ENCODE measurements at places on chromosomes 3 and 15.

DNA sequence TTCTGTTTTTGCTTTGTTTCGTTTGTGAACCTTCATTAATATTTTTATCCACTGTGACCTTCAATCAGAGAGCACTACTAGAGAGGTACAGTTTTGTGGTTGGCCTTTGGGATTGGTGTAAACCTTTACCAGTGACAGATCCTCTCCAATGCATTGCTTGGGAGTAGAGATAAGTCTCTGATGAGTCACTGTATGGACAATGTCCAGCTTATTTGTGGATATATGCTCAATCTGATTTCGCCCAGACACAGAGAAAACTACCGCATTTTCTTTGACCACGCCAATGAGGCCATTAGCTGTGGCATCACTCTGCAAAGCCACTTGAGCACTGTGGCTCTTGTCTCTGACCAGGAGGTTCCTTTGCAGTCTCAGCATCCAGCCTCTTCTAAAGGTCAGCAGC, 964.7 kb downstream of the TUSC7 start:
- no peak for DNase-seq

DNA sequence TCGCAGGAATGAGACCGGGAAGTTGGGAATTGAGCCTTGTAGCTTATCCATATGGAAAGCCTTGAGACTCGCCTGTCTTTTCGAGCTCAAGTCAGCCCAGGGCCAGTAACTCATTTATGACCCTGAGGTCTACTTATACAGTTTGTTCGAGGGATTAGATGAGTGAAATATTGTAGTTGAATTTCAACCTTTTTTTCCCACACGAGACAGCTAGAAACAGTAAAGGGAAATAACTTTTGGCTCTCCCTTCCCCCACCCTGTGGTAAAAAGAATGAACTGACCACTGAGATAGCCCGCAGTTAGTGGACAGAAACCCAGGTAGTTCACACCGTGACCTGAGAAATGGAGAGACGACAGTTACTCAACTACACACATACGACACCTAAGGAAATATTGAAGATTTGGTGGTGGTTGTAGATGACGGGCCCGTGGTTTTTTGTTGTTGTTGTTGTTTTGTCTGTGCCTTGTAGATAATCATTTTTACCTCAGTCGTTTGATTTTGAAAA, 841 bp downstream of the EIF3J start:
- peak; percentile 54 for DNase-seq

- no peak for DNase-seq
Measured at GRCh38 chr3:99781761-99782160, 35.9 kb upstream of the CMSS1 start.

DNA sequence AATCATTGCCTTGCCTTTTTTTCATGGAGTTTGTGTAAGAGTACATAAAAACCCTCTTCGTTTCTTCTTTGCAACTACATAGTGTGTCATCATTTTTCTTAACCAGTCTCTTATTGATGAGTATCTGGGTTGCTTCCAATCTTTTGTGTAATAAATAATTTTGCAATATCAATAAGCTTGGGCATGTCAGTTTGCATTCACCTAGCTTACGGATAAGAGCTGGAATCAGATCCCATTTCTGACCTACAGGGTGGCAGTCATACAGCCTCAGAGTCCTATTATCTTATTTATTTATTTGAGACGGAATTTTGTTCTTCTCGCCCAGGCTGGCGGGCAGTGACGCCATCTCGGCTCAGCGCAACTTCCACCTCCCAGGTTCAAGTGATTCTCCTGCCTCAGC, 18.3 kb downstream of the ANP32A start:
- DNase-seq = no peak

GRCh38 chr15:95953032-95953431, 377.5 kb upstream of the NR2F2 start:
- no peak for DNase-seq

GRCh38 chr3:14431452-14431916, 29.1 kb downstream of the SLC6A6 start:
- no peak for DNase-seq

DNA sequence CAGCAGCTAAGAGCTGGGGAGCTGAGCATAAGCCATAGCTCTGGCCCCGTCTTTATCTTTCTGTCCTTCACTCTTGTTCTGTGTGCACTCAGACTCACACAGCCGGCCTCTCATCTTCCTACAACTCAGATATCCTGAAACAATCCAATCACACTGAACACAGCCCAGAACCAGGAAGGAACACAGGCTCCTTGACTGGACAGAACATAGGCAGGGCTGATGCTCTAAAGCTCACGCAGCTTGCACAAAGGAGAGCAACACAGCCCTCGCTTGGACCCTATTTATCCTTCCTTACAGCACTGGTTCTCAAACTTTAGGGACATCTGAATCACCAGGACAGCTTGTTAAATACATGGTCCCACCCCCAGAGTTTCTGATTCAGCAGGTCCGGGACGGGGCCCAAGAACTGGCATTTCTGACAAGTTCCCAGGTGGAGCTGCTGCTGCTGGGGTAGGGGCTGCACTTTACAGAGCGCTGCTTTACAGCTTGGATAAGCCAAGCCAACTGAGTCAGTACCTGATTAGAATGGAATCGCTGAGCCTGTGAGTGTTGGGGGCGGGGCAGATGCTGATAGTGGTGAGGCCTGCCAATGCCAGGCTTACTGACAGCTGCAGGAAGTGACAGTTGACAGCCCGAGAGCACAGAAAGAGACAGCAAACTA, 65.1 kb downstream of the MRPL46 start:
- DNase-seq = no peak

DNA sequence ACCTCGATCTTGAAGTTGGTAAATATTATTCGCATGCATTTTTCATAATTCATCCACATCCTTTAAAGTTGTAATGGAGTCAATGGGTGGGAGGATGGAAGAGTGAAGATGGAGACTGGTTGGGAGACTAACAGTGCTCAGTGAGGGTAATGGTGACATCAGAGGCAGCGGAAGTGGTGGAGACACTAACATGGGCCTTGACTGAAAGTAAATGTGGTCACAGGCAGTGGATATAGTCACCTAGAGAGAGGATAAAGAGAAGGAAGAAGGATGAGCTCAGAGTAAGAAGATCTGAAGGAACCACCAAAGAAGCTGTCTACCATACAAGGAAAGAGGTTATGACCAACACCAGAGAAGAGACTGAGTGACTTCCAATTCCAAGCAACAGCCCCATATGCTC, 281.6 kb upstream of the STT3B start:
- DNase-seq = no peak

DNA sequence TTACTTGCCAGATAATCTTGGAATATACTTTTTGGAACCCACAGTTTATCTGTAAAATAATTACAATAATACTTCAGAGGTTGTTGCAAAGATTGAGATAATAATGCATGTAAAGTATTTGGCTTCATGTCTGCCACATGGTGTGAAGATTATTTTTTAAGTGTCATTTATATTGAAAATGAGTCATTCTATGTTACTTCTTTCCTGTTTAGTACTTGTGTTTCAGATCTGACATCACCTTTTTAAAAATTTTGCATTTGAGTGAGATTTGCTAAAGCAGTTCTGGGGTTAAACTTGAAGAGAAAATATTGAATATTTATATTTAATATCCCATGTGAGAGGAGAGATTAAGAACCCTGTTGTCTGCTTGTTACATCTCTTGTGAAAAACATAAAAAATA, 31.2 kb downstream of the IQGAP1 start:
- no peak for DNase-seq

GRCh38 chr3:3082234-3082924, 27.8 kb downstream of the IL5RA start:
- DNase-seq = no peak

GRCh38 chr3:66565301-66565700, 64.5 kb upstream of the LRIG1 start:
- DNase-seq = no peak

DNA sequence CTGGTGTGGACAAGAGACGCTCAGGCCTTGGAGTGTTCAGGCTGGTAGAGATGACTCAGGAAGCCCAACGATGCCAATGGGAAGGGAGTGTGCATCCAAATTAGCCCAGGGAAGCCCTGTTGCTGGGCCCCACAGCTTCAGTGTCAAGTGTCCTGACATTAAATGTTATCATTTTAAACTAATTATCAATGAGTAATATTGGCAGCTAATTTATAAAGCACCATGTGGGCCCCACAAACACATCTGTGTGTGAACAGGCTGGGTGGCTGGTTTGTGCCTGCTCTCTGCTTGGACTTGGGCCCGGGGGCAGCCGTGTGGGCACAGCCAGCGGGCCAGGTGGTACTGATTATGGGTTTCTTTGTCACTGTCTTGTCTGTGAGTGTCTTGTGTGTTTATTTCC, 15.0 kb downstream of the FBLN2 start:
- no peak for DNase-seq

GRCh38 chr3:5463991-5464390, 276.5 kb downstream of the EDEM1 start:
- no peak for DNase-seq

GRCh38 chr3:180829409-180830405, 82.8 kb upstream of the FXR1 start:
- DNase-seq = no peak

GRCh38 chr15:80984856-80985255, 4.8 kb downstream of the MESD start:
- DNase-seq = no peak

- no peak for DNase-seq
Measured at GRCh38 chr3:37725842-37726241, 135.8 kb upstream of the CTDSPL start.

DNA sequence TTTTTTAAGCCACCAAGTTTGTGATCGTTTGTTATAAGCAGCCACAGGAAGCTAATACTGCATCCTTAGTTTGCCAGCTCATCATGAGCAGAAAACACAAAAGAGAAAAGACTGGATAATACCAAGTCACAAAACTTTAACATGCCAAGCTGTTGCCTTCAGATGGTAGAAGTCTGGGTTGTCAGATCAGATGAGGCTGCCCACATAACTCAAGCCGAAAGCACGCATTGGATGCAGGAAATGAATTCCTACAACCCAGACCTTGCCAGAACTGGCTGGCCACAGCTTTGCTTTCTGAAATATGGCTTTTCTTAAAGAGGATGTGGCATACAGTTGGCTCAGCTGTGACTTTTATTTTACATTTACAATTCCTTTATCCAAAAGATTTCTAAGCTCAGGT, 118.3 kb upstream of the NEO1 start:
- no peak for DNase-seq

Data from CD4-positive, alpha-beta T cell treated with Interleukin-17A for 1 hour (primary cell).